ENCODE measurements at places on chromosomes 13 and 19.

GRCh38 chr13:88248393-88248792 is 577.2 kb downstream of the SLITRK5 start:
- no peak for DNase-seq

DNA sequence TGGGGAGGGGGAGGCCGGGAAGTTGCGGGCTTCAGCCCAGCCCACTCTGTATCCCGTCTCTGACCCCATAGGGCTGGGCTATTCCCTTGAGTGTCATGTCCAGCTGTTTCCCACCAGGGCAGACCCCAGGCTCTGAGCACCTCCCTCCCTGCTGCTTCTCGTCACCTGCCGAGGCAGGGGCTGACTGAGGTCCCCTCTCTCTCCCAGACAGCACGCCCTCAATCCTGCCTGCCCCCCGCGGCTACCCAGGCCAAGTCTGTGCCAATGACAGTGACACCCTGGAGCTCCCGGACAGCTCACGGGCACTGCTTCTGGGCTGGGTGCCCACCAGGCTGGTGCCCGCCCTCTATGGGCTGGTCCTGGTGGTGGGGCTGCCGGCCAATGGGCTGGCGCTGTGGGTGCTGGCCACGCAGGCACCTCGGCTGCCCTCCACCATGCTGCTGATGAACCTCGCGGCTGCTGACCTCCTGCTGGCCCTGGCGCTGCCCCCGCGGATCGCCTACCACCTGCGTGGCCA is 625 bp downstream of the F2RL3 start:
- peak; percentile 10 for DNase-seq

- DNase-seq = no peak
These were observed 12.7 kb downstream of the FOXO1 start for GRCh38 chr13:40653527-40654318.

DNA sequence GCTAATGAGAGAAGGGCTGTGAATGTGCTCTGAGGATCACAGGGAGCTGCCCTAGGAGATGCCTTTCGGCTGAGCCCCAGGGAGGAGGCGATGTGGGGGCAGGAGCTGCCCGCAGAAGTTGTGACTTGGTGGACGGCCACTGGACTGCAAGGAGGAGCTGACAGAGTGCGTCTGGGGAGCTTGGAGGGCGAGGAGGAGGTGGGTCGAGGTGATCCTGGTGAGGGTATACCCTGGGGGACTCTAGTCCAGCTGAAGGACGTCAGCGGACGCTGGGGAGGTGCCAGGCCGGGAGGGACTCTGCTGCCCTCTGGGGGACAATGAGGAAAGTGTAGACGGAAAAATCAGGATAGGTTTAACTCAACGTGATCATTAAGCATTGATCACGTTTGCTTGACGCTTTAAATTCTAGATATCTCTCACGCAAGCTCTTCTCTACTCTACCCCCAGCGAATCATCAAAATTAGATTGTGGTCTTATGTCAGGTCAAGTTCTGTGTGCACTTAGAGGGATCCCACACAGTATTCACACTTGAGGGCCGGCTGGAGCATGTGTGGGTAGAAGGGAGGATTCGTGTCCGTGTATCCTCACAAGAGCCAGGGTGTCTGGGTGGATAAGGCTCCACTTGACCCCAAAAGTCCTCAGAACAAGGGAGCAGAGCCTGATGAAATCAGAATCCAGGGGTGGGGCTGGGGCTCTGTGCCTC is 3.3 kb upstream of the CEACAM7 start:
- DNase-seq = peak; percentile 23

GRCh38 chr13:76928456-76928855 is 19.9 kb upstream of the ACOD1 start:
- DNase-seq = no peak

- DNase-seq = no peak
These were observed 4.4 kb downstream of the C13orf46 start for GRCh38 chr13:113969311-113969972.

GRCh38 chr13:27393101-27393500 is 31.3 kb upstream of the GTF3A start:
- DNase-seq = no peak

GRCh38 chr19:3986260-3987041 is 1.2 kb upstream of the EEF2 start:
- peak; percentile 71 for DNase-seq

DNA sequence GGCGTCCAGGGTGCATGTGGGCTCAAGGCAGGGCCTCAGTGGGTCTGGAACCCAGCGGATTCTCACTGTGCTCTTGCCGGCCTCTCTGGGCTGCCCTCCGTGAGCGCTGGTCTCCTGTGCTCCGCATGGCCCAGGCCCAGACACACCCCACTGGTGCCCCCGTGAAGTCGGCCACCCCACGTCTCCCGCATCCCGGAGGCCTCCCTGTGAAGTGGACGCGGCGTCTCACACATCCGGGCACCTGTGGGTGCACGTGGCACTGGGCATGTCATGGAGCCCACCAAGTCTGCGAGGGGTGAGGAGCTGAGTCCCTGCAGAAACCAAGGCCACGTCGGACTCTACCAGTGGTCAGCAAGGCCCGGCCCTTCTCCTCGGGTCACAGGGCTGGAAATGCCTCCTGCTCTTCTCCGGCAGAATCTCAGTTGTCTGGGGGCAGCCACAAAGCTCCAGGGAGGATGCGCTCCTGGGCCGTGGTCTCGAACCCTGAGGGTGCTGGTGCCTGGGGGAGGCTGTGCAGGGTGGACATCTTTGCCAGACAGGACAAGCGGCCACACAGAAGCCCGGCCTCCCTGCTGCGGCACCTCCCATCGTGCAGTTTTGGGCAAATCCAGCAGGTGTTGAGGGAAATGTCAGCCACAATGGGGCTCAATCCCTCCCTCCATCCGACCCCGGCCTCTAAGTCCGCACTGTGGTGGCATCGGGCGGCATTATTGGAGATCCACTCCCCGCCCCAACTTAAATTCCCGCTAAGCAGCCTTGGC is 2.2 kb downstream of the C13orf46 start:
- no peak for DNase-seq

GRCh38 chr13:33261387-33262061 is 24.0 kb downstream of the STARD13 start:
- no peak for DNase-seq

DNA sequence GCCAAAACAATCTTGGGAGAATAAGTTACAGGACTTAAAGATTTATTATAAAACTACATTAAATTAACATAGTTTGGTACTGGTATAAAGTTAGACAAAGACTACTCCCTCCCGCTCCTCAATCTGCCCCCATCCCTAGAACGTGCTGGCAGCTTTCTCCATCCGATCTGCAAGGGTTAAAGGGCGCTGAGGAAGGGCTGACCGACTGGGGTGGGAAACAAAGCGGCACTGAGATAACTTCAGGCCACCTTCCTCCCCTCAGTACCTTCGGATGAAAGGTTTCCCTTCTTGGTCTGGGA is 790 bp upstream of the SUGT1 start:
- no peak for DNase-seq

DNA sequence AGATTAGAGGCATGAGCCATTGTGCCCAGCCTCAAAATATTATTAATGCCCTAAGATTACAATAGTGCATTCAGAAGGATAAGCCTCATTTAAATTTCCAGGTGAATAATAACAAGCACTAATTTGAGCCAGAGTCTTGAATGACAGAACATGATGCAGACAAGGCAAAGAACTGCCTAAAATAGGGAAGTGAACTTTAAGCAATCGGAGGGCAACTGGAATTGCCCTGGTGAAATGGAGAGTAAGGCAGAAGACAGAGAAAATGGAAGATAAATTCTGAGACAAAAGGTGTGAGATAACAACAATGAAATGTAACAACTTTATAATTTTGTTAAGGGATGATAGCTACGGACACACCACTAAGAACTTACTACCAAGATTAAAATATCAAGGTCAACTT is 199.9 kb downstream of the DIAPH3 start:
- no peak for DNase-seq

GRCh38 chr13:100589178-100589725 is 663 bp upstream of the GGACT start:
- no peak for DNase-seq

DNA sequence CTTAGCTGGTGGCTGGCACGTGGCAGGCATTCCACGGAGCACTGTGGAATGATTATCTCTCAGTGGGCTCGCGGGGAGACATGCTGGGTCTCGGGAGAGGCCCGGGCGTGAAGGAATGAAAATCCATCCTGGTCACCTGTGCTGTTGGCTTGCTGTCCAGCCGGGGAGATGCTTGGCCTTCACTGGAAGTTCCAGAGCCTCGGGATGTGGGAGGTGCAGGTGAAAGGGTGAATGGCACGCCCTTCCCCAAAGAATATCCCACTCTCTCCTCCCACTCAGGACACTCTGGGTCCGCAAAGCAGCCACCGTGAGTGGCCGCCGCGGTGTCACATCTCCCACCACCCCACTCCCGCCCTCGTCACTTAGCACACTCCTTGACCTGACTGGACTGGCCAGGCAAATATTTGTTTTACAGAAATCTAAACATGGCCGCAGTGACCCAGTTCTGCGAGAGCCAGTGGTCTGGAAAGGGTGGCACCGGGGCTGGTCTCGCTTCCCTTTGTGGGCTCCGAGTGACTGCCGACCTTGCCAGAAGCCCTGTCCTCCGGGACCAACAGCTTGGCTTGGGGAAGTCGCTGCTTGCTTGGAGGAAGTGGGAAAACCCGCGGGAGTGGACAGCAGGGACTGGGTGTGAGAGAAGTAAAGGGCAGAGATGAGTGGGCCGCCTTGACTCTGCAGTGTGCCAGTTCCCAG is 8.0 kb downstream of the DPP9 start:
- no peak for DNase-seq

DNA sequence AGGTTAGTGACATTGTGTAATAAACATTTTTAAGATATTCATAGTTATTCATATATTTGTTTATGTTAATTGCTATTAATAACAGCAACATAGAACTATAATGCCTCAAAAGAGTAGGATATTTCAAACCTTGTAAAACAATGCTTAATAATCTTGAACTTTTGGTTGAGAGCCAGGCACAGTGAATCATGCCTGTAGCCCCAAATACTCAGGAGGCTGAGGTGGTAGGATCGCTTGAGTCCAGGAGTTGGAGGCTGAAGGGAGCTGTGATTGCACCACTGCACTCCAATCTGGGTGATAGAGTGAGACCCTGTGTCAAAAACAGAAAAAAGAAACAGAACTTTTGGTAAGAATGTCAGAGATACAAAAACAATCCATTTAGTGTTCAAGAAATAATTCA is 213.9 kb upstream of the SLITRK1 start:
- DNase-seq = no peak

DNA sequence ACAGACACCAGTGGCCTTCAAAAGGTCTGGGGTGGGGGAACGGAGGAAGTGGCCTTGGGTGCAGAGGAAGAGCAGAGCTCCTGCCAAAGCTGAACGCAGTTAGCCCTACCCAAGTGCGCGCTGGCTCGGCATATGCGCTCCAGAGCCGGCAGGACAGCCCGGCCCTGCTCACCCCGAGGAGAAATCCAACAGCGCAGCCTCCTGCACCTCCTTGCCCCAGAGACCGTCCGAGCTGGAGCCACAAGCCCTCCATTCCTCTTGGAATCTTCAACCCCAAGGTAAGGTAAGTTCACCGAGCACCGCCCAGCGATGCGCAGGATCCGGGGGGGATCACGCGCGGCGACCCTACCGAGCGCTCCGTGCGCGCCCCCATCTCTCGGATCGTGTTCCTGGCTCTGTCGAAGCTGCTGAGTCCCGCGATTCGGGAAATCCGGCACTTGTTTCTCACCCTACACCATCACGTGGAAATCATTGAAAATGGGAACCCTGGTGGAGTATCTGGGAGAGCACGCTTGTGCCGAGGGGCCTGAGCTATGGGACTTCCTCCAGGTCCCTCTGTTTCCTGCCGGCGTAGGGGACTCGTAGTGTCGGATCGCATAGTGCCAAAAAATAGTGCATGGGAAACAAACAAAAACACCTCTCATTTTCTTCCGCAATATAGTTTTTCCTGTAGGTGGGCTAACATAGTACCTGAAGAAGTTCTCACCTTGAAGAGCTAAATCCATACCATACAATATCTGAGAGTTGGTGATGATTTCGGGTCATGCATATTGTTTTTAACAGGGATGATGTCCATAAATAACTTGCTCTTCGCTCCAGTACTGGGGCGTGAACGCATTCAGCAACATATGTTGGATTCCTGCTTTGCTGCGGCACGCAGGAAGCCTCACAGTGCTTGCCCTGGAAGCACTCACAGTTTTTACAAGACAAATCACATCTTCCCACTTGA is 9.3 kb downstream of the PDX1 start:
- DNase-seq = no peak

DNA sequence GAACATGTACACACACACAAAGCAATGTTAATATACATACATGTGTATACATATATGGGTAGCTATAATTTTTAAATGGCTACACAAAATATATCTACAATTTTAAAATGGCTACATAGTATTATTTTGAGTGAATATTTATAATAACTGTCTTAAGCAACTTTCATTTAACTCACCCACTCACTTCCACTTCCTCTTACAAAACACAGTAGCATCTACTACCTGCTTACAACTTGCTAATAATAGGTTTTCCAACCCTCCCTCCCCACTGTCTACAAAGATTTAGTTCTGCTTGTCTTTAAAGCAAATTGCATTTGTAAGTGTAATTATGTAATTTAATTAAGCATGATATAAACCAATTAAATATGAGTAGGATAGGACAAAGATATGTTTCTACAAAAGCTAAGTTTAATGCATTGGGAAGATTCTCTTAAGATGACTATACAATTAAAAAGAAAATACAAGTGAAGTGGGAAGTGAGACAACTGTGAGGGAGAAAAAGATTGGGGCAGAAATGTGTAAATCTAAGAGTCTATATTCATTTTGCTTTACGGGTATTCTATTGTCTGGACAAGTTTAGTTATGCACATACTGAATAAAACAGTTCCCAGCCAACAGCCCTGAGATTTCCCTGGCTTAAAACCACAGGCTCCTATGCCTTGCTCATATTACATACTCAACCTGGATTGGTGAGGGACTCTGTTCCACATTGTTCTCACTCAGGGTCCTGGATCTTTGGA is 583.1 kb downstream of the EFNB2 start:
- no peak for DNase-seq

DNA sequence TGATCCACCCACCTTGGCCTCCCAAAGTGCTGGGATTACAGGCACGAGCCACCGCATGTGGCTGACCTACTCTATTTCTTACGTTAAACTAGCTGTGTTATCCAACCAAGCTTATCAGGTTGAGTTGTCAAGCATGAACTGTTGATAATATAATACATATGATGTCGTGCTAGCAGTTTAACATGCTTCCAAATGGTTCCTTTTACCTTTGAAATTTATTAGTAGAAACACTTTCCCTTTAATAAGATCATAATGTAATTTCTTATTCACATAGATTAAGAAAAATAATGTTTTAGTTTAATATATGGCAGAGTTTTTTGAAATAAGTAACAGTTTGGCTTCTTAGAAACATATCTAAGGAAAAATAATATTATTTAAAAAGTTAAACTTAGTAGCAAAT is 34.4 kb upstream of the VWA8 start:
- no peak for DNase-seq

All from AG08395 (cell line).